ENCODE measurements at places on chromosomes 6 and 20.

GRCh38 chr20:34977365-34978091 is 21.9 kb downstream of the MYH7B start:
- DNase-seq: no peak

GRCh38 chr6:88167352-88167937 is 1.3 kb upstream of the CNR1 start:
- no peak for DNase-seq

- DNase-seq: no peak
Measured at GRCh38 chr6:40391086-40391485, 196.1 kb downstream of the LRFN2 start.

DNA sequence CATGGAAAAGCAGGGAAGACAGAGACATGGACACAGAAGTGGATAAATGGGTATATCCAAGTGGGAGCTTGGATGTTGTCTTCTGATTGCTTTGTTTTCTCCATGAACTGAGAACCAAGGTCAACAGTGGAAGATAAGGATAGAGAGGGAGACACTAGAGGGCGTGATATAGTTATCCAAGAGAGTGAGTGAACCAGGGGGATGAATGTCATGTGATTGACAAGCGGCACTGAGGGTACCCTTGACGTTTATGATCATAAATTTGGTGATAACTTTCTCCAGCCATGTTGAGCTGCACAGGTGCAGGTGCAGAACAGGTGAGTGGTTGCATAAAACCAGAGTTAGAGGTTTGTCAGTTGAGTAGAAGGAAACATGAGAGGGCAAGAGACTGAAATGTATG is 20.7 kb downstream of the EBF4 start:
- no peak for DNase-seq

DNA sequence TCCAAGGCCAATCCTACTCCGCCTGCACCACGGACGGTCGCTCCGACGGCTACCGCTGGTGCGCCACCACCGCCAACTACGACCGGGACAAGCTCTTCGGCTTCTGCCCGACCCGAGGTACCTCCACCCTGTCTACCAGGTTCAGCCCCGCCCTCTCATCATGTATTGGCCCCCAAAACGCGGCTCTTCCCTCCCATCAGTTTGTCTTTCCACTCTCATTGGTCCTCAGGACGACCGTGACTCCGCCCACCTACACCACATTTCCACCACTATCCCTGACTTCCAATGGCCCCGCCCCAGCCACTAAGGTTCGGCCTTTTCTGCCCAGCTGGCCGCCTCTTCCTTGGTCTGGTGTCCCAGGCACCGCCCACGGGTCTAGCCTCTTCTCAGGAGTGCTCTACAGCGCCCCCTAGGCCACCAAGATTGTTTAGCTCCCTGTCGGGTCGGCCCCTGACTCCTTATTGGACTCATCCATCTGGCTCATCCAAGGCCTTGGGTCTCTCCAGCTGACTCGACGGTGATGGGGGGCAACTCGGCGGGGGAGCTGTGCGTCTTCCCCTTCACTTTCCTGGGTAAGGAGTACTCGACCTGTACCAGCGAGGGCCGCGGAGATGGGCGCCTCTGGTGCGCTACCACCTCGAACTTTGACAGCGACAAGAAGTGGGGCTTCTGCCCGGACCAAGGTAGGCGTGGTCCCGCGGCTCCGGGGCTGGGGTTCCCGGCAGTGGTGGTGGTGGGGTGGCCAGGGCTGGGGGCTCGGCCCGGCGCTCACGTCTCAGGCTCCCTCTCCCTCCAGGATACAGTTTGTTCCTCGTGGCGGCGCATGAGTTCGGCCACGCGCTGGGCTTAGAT is 3.1 kb downstream of the MMP9 start:
- DNase-seq: no peak

- DNase-seq: no peak
Measured at GRCh38 chr20:63628246-63628975, 1.5 kb upstream of the GMEB2 start.

- no peak for DNase-seq
Measured at GRCh38 chr20:48523191-48523995, 304.4 kb downstream of the PREX1 start.

- DNase-seq: no peak
Measured at GRCh38 chr6:119350202-119350951, 816 bp upstream of the MAN1A1 start.

DNA sequence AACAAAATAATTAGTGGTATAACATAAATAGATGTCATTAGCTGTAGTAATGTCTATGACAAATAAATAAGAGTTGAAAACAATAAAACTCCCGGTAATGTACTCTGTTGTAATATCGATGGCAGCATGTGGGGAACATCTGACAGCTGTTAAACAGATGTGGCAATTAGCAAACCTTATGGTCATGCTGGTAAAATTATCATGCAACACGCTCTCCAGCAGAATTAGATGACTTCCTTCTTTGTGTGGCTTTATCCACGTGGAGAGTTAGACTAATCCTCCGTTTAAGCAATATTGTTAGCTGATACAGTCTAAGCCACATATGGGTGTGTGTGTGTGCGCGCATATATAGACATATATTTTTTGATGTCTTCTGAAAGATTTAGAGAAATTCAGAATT is 77.7 kb upstream of the ZFP64 start:
- DNase-seq: no peak

Measured in activated CD8-positive, alpha-beta memory T cell treated with anti-CD3 and anti-CD28 coated beads for 4 hours (primary cell).